ENCODE measurements at places on chromosomes 3 and 15.

- no peak for DNase-seq
Measured at GRCh38 chr3:39052583-39052982, 767 bp downstream of the WDR48 start.

- no peak for DNase-seq
Measured at GRCh38 chr15:48569591-48570302, 75.8 kb downstream of the FBN1 start.

DNA sequence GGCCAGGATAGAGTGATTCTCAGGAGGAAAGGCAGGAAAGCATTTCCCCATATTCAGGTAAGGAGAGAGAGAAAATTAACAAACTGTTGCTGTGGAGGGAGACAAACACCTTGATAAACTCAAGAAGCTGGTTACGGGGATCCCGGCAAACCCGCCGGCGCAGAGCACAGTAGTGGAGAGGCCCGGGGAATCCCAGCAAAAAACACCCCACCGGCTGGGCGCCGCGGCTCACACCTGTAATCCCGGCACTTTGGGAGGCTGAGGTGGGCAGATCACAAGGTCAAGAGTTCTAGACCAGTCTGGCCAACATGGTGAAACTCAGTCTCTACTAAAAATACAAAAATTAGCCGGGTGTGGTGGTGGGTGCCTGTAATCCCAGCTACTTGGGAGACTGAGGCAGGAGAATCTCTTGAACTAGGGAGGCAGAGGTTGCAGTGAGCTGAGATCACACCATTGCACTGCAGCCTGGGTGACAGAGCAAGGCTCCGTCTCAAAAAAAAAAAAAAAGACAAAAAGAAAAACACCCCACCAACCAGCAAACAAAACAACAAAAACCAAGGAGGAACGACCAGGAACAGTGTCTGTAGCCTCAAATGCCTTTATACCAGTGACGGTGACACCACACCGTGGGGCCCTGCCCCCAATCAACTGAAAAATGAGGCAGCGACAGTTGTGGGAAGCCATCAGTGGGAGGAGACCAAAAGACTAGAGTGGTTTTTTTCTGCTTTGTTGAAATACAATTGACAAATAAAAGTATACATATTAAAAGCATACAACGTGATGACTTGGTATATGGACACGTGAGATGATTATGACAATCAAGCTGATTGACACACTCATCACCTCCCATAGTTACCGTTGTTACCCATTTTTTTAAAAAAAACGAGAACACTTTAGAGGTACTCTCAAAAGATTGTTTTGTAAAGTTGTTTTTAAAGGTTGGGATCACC, 40.2 kb upstream of the IDH2 start:
- DNase-seq = peak; percentile 11

DNA sequence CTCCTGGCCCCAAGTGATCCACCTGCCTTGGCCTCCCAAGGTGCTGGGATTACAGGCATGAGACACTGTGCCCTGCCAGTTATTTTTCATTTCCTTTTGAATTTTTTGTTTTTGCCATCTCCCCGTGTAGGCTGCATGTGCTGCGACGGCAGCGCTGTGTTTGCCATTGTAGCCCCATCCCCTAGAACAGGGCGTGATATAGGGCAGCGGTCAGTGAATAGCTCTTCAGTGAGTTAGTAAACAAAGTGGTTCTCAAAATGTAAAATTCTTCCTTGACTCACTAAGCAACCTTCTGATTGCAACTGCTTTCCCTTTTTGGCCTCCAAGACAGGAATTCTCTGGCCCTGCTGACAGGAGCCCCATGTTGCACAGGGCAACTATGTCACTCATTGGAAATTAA, 138.1 kb upstream of the CTDSPL start:
- no peak for DNase-seq

GRCh38 chr3:140972833-140973232, 31.2 kb downstream of the SLC25A36 start:
- no peak for DNase-seq

GRCh38 chr3:69739204-69740102, at the start of gene MITF:
TSS of gene MITF (plus strand) at chr3:69739464. CDS start at chr3:69739598, 134 bp downstream.
- no peak for DNase-seq

GRCh38 chr3:169148448-169149348, 514.8 kb downstream of the MECOM start:
- DNase-seq = no peak

DNA sequence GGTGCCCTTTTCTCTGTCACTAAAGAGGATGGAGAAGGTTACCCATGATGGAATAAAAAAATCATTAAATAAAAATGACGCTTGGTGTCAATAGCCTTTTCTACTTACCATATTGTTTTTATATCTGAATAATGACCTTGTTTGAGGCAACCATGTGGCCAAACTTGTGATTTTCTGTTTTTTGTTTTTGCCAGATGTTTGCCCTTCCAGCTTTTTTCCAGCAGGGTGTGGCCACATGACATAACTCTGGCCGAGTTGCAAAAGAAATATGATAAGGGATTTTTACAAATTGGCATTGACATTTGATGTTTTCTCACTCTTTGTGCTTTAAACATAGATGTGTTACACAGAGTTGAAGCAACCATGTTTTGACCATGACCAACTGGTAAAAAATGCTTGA, 39.7 kb upstream of the EPHA3 start:
- DNase-seq = no peak

DNA sequence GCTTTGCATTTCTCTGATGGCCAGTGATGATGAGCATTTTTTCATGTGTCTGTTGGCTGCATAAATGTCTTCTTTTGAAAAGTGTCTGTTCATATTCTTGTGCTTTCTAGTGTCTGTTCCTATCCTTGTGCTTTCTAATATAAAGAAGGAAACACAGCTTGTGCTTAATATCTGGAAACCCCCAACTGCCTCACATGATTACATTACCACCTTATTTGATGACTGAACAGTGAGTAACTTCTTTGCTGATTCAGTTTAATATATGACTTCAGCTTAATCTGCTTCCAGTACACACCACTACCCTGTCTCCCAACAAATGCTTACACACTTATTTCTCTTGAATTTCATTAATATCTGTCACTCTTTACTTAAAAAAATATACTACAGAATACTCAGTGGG, 835.1 kb downstream of the EDEM1 start:
- no peak for DNase-seq

- no peak for DNase-seq
Measured at GRCh38 chr3:157128771-157129681, 30.9 kb downstream of the CCNL1 start.

- no peak for DNase-seq
Measured at GRCh38 chr3:157069846-157070677, 89.9 kb downstream of the CCNL1 start.

GRCh38 chr3:77142578-77142977, 102.7 kb downstream of the ROBO2 start:
- DNase-seq = no peak

DNA sequence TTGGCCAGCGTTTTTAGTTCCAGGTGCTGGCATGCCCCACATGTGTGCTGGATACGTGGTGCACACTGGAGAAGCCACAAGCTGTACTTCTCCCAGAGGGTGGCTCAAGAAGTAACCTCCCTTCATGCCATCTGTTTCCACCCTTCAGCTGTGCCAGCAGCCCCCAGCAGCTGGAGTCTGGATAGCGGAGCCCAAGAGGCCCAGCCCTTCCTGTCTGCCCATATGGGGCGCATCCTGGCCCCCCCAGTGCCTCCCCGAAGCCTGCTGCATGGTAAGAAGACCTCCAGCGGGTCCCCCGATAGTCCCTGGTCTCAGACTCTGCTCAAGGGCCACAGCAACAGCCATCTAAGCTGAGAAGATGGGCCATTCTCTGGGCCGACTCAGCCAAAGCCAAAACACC, 5.8 kb upstream of the MANF start:
- DNase-seq = no peak

DNA sequence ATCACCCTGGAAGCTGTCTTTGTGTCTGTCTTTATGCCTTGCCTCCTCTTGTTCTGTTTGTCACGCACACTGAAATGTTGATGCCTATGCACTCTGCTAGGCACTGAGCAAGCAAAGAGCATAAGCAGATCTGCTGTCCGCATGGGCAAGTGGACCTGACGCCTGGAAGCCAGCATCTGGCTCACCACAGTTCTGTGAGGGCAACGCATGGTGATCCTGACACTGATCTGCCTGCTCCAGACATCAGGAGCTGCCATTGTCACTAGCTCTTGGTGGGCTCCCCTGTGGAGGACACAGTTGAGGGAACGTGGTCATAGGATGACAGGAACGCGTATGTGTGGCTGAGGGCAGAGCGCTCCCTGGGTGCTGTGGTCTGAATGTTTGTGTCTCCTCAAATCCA, 234.6 kb downstream of the ADAMTS17 start:
- no peak for DNase-seq

DNA sequence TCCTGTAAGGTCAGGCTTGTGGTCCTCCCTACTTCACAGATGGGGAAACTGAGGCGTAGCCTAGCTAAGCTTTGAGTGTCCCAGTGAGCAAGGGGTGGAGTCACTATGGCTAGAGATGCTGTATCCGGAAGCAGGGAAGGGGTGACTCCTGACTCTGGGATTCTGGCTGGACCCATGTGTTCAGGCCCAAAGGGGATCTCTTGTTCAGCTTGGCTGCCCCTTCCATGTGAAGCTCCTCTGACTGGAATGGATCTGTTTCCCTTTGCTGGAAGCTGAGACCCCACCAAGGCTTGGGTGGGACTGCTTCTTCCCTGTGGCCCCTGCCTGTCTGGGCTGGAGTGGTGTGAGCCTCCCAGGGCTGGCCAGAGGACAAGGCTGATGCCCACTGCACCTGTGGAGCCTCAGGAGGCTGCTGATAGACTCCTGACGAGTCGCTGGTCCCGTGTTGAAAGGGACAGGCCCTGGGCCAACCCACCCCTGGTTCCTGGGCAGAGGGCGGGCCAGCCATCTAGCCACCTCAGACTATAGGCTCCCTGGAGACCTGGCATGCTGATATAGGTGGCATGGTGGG, 1.0 kb downstream of the MAPKAPK3 start:
- DNase-seq = no peak

GRCh38 chr15:46644501-46645481, 1010.0 kb downstream of the SQOR start:
- no peak for DNase-seq

DNA sequence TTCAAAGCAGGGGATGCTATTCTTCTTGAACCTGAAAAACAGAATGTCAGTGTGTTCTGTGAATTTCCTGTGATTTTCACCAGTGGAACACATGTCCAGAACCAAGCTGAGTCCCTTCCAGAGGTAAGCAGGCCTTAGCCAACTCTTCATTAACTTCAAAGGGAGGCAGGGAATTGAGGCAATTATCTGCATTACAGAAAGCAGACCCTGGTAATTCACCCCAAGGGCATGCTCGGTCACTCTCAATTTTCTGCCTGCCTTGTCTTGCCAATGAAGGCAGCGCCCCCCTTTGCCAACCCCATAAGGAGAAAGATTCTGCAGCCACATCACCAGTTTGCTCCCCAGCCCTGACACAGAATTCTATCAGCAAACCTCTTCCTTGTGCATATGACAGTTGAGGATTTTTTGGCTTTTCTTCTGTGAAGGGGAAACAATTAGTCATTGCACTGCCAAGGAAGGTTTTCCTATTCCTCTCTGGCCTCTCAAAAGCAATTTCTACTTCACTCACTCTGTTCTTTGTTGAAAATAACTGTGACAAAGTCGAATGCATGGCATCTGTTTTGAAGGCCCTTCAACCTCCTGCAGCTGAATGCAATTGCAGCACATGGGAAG, 85.3 kb downstream of the HHLA2 start:
- DNase-seq = no peak

DNA sequence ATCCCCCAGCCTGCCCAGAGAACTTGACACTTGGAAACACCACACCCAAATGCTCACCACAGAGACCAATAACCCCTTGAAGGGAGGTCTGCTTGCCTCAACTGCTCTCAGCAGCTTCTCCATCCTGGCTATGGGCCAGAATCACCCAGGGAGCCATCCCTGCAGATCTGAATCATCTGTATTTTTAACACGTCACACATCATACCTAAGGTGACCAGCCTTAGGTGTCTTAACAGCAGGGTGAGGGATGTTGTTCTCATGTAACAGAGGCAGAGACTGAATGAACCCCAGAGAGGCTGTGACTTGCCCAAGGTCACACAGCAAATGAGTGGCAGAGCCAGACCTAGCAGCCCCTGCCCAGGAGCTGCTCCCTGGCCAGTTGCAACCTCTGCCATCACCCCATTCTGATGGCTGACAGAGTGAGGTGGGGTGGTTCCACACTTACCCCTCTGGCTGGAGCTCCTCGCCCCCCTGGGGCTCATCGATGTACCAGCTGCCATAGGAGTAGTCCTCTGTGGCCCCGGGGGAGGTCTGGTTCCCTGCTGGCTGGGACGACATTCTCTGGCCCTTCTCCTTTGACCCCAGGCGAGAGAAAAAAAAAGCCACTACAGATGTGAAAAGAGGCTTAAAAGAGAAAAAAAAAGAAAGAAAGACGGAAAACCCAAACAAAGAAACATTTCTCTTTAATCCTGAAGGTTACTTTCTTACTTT, 722 bp downstream of the STRA6 start:
- no peak for DNase-seq

GRCh38 chr3:72065872-72066641, 281.1 kb upstream of the PROK2 start:
- DNase-seq = no peak

DNA sequence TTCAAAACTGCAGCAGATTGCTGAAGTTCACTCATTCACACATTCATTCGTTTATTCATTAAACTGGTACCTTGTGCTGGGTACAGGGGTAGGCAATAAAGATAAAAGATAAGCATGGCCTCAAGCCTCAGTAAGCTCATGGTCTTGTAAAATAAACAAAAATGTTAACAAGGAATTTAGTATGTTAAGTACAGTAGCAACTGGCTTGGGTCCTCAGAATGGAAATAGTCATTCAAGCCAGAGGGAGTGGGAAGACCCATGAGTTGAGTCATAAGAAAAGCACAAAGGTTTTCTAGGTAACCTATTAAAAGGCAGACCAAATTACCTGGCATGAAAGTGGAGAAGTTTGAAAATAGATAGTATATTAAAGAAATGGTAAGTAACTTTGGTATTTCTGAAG, 163.3 kb downstream of the CDIN1 start:
- no peak for DNase-seq

- no peak for DNase-seq
Measured at GRCh38 chr15:61146931-61147230, 82.2 kb downstream of the RORA start.

DNA sequence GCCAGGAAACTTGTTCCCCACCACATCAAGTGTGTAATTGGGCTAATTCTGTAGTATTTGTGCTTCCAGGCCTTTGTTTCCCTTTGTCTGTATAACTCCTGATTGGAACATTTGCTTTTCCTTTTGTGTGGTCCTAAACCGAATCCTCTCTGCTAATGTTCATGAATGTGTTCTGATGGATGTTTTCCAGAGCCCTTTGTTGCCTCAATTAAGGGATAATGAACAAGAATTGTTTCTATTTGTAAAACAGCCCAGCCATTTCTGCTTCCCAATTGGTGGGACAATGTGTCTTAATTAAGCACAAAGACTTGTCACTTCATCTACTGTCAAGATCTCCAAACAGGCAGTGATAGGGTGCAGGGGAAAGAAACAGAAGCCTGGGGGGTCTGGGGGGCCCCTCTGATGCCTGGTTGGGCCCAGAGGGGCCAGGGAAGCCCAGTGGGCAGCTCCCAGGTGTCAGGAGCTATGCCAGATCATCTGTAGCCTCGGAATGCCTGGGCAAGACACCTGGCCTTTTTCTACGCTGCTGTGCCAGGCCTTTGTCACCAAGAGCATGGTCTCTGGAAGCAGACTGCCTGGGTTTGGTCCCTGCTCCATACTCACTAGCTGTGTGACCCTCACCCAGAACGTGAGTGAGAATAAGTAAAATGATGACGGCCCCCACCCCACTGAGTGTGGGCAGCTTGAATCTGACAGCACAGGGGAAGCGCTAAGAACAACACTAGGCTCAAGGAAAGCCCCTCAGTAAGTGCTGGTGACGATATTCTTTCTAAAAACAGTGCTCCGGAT, 116.6 kb upstream of the PRR20G start:
- no peak for DNase-seq

GRCh38 chr3:186107215-186108105, 1.4 kb downstream of the ETV5 start:
- DNase-seq = peak; percentile 15

Data from activated CD4-positive, alpha-beta T cell treated with anti-CD3 and anti-CD28 coated beads for 1 hour (primary cell).